ENCODE measurements at places on chromosomes 1 and 21.

- DNase-seq, result peak; percentile 93
Observed at GRCh38 chr21:42061195-42061985, 9.7 kb upstream of the UMODL1 start.

- no peak for DNase-seq
Observed at GRCh38 chr1:213179784-213180183, 128.7 kb downstream of the RPS6KC1 start.

DNA sequence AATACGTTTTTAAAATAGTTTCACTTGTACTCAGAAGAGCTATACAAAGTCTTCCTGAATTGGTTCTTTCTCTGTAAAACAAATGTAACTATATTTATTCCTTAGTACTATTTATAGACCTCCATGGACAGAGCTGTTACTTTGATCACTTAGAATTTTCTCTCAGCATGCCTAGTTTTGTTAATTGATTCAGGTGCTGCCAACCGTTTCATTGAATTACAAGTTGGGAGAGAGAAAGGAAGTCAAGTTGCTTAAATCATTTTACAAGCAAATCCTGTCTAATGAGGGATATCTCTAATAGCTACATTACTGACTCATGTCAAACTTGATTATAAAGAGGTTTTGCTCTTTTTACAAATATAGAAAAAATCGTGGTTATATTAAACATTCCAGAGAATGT lies 241.0 kb downstream of the FMN2 start:
- no peak for DNase-seq

DNA sequence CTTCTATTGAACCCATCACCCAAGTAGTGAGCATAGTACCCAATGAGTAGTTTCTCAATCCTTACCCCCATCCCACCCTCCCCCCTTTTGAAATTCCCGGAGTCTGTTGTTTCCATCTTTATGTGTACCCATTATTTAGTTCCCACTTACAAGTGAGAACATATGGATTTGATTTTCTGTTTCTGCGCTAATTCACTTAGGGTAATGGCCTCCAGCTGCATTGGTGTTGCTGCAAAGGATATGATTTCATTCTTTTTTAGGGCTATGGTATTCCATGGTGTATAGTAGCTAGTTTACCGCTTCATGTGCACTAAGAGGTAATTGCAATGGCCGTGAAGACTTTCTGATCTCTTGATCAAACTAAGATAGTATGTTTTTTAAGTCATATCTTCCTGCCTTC lies 107.5 kb upstream of the SERTAD4 start:
- no peak for DNase-seq

DNA sequence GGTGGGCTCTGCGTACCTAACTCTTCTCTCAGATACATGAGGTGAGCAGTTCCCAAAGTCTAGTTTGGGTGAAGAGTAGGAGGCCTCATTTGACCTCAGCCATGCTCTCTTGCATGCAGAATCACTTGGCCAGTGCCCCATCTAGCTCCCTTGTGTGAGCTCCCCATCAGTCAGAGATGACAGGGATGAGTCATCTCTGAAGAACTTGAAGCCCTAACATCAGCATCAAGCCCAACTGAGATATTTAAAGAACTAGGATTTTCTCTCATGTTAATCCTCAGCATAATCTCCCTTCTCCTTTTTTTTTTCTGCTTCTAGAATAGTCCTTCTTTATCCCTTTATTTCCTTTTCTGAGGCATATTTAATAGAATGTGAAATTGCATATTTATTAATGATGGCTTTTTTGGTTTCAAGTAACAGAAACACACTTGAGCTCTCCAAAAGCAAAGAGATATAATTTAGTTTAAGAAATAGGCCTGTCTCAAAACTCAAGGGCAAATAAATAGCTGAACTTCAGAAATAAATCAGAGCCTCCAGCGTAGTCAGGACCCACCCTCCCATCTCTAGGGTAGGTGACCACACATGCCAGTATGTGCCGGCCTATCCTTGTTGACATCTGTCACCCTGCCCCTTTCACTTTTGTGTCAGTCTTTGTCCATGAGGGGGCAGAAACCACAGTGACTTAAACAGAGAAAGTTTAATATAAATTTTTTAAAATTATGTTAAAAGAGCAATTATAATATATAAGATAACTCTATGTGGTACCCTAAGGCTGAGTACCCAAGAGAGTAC lies 112.3 kb downstream of the TSEN15 start:
- DNase-seq, result peak; percentile 87

DNA sequence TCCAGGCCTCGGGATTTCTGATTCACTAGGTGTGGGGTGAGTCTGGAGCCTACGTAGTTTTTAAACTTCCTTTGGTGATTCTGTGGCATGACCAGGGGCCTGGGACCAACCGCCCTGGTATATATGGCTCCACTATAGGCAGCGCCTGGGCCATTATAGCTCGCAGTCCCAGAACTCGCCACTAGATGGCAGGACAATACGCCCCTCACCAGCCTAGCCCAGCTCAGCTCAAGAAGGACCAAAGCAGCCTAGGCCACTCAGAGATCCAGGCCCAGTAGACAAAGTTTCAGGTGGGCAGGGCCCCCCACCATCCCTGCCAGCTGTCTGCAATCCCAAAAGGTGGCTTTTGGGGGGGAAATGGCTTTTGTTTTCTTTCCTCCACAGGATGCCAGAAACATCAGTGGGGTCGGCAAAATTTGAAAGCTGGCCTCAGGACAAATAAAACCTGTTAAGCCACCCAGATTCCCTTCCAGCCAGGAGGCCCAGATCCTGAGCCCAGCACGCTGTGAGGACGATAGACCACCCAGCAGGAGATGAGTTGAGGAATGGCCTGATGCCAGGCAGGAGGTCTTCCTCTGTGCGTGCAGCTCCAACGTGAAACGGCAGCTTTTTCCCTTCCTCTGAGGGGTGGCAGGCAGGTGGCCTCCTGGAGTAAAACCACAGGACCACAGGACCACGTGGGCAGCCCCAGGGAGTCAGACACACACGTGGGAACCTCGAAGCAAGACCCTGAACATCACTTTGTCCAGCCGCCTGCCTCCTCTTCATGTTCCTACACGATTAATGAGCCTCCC lies 24.8 kb upstream of the TMEM51 start:
- peak; percentile 76 for DNase-seq

- no peak for DNase-seq
Observed at GRCh38 chr1:245337829-245338484, 183.2 kb downstream of the KIF26B start.

GRCh38 chr1:1889090-1889750 lies 1.7 kb downstream of the GNB1 start:
- DNase-seq, result no peak

GRCh38 chr21:35106246-35106835 lies 57.2 kb upstream of the RUNX1 start:
- DNase-seq, result no peak

DNA sequence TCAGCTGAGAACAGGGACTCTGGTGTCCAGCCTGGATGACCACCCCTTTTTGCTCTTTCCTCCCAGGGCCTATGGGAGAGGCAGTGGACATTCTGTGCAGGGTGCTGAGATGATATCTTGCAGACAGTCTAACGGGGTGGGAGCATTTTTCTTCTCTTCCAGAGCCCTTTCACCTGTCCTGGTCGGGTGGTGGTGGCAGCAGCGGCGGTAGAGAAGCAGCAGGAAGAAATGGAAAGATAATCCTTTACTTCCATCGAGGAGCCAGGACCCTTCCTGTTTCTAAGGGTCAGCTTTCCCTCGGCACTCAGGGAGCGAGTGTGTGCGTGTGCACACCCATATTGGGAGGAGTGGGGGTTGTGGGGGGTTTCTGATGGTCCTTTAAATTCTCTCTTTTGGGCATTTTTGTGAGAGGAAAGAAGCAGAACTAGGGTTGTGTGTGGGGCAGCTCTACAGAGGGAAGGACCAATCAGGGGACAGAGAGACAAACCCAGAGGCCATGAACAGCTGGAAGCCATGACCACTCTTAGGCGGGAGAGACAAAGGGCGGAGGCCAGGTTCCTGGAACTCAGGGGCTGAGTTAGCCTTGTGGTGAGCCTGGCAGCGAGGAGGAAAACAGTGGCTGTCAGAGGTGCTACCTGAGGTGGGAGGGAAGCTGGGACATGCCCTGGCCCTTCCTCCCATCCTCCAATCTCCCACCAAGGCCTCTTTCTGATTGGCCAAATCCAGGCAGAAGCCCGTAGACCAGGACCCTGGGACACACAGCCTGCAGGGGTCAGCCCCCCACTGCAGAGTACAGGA lies 31.2 kb upstream of the CSF3R start:
- no peak for DNase-seq

DNA sequence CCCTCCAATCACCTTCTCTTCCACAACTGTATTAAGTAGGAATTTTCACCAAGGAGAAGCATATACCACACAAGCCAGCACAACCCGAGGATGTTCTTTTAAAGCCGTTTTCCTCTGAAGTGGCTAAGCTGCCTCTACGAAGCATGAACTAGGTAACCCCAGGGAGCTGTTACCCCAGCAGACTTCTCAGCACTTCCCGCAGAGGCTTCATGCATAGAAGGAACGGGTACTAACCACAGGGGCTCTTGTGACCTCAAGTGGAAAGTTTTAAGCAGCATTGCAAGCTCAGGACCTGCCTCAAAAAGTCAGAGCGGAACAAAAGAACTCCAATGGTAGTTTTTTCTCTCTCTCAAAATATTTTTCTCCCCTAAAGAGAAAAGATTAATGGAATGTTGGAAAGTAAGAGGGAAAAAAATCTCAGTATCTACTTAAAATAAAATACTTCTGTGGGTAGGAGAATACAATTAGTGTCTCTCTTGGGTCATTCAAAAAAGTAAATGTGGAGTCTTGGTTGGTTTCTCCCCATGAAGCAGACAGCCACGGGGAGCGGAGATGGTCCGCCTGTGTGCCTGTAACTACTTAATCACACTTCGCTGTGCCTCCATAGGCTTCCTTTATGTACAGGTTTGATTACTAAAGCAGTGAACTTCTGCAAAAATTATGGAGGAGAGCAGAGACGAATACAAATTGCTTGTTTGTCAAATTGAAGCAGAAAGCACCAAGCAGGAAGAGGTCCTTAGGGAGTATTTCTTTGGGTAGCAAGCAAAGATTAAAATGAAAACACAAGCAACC lies 40.9 kb downstream of the STX6 start:
- peak; percentile 70 for DNase-seq
